ENCODE measurements at places on chromosomes 4 and X.

DNA sequence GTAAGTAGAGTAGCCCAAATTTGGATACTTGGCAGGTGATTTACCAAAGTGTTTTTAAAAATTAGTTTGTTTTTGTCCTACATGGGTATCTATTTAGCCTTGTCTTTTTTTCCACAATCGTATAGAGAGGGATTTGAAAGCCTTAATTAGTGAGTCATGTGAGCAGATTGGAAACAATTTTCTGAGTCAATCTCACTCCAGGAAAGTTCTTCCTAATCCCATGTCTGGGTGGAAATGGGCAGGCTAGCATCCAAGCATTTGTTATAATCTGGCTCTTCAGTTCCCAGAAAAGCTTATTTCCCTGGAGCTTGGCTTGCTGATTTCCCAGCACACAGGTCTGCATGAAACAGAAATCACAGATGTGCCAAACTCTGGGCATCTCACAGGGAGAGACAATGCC, 426.9 kb upstream of the BOD1L1 start:
- DNase-seq: no peak

DNA sequence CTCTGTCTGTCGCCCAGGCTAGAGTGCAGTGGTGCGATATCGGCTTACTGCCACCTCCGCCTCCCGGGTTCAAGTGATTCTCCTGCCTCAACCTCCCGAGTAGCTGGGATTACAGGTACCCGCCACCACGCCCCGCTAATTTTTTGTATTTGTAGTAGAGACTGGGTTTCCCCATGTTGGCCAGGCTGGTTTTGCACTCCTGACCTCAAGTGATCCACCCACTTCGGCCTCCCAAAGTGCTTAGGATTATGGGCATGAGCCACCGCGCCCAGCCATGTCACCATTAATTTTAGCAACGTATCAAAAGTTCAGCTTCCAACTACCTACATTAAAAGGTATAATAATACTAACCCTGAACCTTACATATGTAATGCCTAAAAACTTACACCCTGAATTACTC, 940 bp upstream of the UTP3 start:
- no peak for DNase-seq

GRCh38 chr4:30354605-30355004, 365.6 kb upstream of the PCDH7 start:
- no peak for DNase-seq

DNA sequence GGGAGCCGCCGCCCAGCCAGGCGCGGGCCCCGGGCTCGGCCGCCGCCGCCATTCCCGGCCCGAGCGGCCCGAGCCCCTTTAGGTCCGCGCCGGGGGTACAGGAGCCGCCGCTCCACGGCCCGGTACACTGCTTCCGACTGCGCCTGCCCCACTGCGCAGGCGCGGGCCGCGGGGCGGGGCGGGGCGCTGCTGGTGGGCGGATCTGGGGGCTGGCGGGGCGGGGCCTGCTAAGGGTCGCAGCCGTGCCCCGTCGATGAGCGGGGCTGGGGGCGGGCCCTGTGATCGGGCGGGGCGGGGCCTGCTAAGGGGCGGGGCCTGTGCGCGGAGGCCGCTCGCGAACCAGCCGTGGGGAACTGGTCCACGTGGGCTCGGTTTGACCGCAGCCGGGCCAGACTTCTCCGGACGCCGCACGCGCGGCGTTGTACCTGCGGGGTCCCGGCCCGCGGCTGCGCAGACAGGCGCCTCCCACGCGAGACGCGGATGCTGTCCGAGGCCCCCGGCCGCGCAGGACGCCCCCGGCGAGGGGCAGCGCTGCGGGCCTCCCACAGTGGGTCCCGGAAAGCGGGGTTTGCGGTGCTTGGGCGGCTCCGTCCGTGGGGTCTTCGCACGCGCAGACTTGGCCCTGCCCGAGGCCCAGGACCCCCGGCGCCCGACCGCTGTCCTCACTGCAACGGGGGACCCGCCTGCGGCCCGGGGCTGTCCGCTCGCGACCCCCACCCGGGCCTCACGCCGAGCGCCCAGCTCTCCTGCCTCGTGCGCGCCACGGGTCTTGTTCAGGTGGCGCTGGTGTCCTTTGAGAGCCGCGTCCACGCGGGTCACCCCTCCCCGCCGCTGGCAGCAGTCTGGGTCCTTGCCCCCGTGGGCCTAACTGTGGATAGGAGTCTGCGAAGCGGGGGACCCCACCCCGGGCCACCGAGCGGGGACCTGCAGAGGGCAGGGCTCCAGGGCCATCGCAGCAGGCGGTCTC, at the start of gene DGKQ:
Gene DGKQ, minus strand, starts transcription at position 139 of the 967 bp plus-strand sequence. Its CDS starts 87 bp downstream, at position 52.
- DNase-seq: peak; percentile 91

GRCh38 chr4:176150356-176150682, 45.1 kb downstream of the SPATA4 start:
- DNase-seq: no peak

DNA sequence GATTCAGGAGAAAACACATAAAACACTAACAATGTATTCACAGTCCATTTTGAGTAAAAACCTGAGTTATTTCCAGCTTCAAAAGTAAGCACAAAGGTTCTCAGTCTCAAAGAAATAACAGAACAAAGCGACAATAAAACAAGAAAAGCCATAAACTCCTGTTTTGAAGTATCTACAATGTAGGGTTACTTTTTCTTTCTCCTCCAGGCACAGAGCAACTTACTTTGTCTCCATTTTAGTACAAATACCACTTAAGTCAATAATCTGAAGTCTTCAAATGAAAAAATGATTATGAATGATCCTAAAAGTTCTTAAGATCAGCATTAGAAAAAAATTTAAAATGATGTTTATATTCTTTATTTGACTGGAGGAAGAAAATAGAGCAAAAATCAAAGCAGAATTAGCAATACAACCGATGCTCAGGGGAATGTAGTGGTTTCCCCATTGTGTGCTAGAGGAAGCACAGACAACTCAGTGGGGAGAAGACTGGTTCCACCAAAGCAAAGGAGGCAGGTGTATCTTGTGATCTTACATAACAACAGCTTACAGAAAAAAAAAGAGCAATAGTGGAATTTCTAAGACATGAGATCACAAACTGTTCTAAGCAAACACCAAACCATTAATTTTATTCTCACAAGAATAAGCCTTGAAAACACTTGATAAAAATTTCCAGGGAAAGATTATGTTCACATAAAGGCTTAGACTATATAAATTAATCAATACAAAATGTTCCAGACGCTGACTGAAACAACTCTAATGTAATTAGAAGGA, 35.1 kb downstream of the EPHA5 start:
- DNase-seq: no peak

GRCh38 chr4:10694151-10694827, 9.7 kb upstream of the CLNK start:
- no peak for DNase-seq
